GM23338 (cell line): ENCODE measurements at places on chromosomes 1 and 21.
A peak's percentile ranks its signal among the peaks of the same experiment; 100 is the strongest.

- DNase-seq: peak; percentile 75
Measured at GRCh38 chr1:65001231-65001792, 35.0 kb upstream of the JAK1 start.

DNA sequence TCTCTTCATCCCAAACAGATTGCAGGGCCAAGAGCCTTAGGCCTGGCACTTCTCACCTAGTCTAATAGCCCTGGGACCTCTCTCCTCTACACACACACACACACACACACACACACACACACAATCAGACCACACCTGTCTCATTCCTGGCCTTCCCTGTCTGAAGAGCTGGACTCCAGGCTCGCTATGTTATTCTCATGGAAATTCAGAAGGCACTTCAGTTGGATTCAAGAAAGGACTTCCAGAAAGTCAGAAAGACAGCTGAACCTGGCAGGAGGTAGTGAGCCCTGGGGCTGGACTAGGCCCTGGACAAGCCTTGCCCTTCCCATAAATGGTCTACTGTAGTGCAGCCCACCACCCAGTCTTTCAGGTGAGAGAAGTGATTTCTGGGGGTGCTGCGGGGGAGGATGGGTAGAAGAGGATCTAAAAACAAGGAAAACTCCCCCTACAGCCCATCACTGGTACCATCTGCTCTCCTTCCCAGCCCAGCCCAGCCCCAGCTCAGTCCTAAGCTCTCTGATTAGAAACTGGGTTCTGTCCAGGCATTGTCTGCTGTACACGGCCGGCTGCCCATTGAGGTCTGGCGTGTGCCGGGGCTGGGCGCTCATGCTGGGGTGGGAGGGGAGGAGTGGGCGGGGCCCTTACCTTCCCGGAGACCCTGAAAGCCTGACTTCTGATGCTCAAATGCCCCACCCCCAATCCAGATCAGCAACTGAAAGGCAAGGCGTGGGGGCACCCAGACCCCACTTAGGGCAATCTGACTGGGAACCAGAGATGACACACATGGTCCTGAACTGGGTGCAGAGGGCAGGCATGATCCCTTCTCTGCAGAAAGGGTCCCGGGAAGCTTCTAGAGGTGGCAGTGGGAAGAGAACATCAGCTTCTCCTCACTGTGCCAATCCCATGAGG is 2.5 kb downstream of the KIF21B start:
- peak; percentile 84 for DNase-seq

- DNase-seq: no peak
Measured at GRCh38 chr1:975365-975764, 6.5 kb downstream of the PERM1 start.

- no peak for DNase-seq
Measured at GRCh38 chr1:161218301-161219077, 3.4 kb downstream of the FCER1G start.

DNA sequence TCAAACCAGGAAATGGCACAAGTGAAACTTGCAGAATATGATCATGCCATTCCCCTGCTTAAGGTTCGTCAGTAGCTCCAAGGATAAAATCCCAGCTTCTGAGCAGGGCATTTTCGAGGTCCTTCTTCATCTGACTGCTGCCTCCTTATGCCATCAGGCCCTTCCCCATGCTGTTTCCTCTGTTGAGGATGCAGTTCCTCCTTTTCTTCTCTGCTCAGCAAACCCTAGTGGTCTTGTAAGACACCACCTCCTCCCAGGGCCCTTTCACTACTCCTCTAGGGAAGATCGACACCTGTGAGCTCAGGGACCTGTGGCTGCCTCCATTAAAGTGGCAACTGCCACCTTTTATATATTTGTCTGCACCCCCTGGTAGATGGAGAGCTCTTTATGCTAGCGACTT is 62.1 kb upstream of the JUN start:
- peak; percentile 21 for DNase-seq

GRCh38 chr1:111227434-111227833 is at the start of gene CHI3L2:
CHI3L2 (plus strand) TSS chr1:111227713; CDS start chr1:111227730, 17 bp downstream.
- DNase-seq: no peak
